ENCODE measurements at places on chromosomes 1 and 21.

DNA sequence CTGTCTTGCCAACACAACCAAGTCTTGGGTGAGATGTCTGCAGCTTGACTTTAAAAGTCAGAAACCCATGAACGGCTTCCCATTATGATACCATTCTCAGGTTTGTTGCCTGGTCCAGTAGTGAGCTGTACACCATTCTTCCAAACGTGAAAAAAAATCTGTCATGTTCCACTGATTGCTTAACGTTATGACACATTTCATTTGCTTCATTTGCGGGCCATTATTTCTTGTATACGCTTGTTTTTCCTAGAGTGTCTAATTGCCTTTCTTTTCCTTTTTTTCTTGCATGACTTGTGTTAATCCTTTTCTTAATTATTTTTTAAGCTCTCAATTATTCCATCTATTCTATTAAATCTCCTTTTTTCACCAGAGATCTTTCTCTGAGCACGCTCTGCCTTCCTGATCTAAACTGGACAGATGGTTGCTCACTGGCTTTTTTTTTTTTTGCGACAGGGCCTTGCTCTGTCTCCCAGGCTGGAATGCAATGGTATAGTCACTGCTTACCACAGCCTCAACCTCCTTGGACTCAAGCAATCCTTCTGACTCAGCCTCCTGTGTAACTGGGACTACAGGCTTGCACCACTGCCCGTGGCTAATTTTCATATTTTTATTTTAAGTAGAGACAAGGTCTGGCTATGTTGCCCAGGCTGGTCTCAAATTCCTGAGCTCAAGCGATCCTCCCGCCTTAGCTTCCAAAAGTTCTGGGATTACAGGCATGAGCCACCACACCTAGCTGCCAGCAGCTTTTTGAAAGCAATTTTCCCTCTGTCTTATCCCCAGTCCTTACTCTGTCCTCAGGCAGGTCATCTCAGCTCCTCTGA lies 31.7 kb upstream of the CAMTA1 start:
- no peak for DNase-seq

- DNase-seq, result no peak
Observed at GRCh38 chr1:109840011-109840629, 70.5 kb upstream of the CSF1 start.

DNA sequence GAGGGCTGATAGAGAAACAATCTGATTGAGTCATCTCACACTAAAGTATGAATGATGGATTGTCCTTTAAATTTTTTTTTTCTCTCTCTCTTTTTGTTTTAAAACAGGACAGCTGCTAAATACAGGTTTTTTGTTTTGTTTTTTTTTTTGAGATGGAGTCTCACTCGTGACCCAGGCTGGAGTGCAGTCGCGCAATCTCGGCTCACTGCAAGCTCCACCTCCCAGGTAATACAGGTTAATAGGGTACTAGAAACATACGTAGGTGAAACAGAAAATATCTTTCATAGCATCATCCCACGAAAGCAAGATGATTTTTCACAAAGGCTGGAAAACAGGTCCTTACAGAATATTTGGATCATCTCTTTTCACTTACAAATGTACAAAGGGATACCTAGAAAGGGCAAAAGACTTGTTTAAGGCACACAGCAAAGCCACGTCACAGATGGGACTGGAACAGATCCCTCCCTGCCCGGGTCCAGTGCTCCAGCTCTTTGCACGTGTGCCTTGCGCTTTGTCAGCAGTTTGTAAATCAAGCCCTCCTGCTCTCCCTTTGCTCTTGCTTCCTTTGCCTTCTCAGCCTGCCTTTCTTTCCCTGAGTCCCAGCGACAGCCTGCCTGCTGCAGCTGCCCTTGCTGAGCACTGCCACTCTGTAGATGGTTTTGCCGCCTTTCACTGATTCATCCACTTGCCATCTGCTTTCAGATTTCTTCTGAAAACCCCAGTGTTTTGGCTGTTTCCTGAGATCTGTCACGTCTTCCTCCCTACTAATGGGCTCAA lies 171.3 kb upstream of the BEND5 start:
- DNase-seq, result no peak

DNA sequence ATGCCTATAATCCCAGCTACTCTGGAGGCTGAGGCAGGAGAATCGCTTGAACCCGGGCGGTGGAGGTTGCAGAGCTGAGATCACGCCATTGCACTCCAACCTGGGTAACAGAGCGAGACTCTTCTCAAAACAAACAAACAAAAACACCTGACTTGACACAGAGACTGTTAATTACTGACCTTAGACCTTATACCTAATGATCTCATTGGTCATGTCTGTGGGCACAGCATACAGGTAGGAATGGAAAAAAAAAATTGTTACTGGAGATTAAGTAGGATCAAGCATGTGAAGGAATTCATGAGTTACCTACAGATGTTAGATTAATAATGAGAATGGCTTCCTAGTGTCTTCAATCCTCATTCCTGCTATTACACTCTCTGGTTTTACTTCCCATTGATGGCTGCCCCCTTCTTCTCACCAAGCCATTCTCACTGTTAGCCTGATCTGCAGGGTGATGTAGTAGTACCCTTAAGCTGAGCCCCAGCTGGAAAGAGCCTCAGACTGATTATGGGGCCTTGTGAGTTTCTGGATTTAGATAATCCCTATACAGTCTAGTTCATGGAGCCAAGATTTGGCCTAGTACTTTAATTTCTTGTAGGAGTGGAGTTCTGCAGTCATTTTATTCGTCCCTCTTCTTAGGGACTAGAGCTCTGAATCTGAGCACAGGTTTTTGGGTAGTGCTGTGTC lies 8.8 kb downstream of the TBCE start:
- DNase-seq, result no peak

DNA sequence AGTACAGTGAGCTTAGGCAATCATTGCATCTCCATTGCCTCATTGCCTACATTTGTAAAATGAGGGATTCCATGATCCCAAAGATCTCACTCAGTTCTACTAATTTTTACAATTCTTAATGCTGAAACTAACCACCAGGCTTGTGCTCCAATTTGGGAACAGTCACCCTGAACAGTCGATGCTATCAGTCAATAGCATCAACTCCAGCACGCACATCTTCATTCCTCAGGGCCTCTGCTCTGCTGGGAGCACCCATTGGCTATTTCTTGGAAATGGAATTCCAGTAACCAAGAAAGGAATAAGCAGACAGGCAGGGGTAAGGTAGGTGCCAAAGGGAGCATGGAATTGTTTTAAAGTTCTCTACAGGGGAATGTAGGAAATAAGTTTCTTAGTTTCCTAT lies 14.2 kb upstream of the ACKR1 start:
- no peak for DNase-seq

- DNase-seq, result no peak
Observed at GRCh38 chr1:161287482-161288054, 22.2 kb downstream of the MPZ start.

- DNase-seq, result no peak
Observed at GRCh38 chr1:185652348-185652747, 81.8 kb upstream of the HMCN1 start.

DNA sequence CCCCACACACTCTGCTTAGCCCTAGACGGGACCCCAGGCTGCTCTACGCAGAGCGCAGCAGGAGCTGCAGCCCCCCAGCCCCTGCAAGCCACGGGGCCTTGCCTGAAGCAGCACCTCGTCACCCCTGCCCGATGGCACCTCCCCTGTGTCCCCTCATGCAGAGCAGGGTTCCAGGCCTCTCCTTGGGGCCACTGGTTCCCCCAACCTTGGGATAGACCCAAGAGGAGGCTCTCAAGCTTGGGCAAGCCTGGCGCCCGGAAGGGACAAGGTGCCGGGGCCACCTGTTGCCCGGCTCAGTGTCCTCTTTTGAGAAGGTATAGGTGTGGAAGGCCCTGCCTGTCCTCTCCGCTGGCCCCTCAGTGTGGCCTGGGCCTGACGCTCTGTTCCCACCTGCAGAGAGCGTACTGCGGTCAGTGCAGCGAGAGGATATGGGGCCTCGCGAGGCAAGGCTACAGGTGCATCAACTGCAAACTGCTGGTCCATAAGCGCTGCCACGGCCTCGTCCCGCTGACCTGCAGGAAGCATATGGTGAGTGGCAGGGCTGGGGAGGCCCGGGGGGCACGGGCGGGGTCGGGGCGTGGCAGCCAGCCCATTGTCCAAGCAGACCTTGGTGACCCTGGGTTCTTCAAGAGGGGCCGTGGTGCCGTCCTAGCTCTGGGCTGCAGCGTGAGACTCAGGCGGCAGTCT lies 50.6 kb downstream of the FAAP20 start:
- DNase-seq, result no peak

DNA sequence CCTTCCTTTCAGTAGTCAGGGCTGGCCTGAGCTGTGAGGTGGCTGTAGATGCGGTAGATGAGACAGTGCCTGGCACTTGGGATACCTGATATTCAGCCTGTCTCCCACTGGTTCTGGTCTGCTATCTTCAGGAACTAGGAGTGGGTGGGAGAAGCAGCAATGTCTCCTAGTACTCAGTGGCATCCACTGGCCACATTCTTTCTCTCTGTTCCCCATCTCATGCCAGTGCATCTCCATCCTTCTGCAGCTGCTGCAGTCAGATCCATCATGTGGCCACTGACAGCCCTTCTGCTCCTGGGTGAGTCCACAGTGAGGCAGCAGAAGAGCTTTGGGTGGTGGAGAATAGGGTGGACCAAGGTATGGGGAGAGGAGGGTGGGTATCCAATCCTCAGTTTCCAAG lies 1.1 kb downstream of the FCRLB start:
- DNase-seq, result no peak

DNA sequence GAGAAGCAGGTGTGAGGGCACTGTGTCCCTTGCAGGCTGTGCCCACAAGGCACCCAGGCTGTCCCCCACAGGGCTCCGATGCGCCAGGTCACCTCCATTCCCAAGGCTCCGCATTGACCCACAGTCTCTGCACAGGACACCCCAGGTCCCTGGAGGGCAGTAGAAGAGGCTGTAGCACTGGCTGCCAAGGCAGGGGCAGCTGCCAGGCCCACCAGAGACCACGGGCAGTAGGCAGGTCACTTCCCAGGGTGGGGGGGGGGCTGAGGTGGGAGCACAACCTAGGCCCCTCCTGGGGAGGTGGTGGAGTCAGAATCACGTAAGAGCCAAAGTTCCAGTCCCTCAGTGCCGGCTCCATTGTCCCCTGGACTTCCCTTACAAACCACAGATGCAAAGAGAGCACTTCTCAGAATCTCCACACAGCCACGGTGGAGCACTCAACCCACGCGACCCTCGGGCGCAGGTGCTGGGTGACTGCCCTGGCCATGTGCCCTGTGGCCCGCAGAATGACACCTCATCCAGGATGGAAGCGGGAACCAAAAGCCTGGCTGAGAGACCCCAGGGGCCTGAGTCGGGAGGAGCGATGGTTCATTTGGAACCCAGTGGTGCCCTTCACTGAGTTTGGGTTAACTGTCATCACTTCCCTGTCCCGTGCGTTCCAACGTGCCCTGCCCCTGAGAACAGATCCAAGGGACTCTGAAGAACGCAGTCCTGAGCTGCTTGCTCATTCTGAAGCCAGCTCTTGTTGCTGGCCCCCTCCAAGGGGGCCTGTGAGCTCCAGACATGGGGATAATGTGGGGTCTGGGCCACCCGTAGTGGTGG lies 69.7 kb upstream of the PDE9A start:
- no peak for DNase-seq
